ENCODE measurements at places on chromosomes 5 and 9.
A peak's percentile ranks its signal among the peaks of the same experiment; 100 is the strongest.

DNA sequence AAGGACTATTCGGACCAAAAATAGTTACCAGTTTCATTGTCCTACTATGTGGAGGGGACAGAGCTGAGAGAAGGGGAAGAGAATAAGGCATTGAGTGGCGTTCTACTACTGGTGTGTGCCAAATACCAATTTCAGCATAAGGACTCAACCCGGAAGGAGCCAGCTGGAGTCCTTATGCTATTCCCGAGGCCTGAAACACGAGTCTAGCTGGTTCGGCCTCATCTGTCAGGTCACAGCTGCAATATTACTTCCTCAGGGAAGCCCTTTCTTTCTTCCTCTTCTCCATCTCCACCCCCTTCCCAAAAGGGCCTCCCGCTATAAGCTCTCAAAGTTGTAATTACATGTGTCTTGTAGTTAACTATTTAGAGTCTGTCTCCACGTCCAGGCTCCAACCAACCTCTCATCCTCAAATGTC, 20.5 kb upstream of the FER start:
- no peak for DNase-seq

DNA sequence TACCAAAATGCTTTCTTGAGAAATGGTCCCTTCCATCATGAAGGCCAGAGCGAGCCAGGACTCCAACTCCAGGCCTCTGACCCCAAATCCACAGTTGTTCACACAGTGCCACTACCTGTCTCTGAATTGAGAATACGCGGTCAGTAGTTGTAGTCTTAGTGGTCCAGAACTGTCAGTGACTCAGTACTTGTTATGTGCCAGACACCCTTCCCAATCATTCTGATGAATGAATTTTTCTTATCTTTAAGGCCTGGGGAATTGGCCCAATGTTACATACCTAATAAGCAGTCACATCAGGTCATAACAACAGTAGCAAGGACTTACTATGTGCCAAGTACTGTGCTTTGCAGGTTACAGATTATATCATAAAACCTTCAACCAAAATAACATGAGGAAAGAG, 72.7 kb upstream of the RARS1 start:
- no peak for DNase-seq

GRCh38 chr5:96408841-96409538, 24.1 kb downstream of the PCSK1 start:
- DNase-seq = no peak

DNA sequence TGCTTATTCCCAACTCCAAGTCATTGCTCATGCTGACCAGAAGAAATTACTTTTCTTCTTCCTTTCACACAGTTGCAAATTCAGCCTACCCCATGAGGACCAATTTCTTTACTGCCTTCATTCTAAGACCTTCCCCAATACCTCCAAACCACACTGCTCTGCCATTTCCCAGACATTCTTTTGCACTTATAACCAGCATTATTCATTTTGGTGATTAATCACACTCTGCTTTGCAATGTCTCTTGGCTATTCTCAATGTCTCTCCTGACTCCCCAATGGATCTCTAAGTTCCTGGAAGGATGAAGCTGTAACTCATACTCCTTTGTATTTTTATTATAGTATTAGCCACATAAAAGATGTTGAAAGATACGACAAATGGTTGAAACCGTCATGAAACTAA, 105.7 kb upstream of the RANBP3L start:
- no peak for DNase-seq

DNA sequence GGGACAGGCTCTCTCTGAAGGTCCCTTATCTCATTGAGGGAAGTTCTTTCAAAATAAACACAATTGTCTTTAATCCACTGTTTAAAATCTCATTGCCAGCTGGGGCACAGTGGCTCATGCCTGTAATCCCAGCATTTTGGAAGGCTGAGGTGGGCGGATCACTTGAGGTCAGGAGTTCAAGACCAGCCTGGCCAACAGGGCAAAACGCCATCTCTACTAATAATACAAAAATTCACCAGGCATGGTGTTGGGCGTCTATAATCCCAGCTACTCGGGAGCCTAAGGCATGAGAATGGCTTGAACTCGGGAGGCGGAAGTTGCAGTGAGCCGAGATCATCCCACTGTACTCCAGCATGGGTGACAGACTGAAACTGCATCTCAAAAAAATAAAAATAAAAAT, 8.3 kb upstream of the NDFIP1 start:
- DNase-seq = no peak

GRCh38 chr9:109482391-109482916, 15.7 kb downstream of the PTPN3 start:
- DNase-seq = no peak

DNA sequence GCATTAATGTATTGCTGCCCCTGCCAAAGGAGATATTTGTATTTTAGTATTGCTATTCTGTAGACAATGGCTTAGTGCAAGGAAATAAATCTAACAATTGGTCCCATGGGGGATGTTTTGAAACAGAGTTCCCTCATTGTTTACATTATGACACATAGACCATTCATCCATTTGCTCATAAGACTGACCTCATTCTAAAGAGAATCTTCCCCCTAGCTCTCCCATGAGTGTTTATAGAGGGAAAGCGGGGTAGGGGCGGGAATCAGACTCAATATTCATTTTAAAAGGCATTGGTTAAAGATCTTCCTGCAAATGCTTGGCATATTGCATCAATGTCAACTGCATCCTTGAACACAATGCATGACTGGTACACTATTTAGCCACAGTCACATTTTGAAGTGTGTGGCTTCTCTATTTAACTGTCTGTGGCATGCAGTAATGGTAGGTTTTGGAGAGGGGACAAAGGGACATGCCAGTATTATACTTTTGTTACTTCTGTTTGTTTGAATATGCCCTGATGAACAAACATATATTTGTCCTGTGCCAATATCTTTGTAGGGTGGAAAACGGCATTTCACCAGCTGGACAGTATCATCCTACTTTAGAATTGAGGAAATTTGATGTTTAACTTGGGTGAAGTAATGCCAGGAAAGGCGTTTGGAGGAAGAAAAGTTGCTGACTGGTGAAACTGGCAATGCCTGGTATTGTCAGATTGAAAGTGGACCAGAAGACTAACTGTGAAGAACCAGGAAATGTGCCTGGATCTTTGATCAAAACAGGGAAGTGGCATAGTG, 84.1 kb upstream of the MEGF10 start:
- no peak for DNase-seq

DNA sequence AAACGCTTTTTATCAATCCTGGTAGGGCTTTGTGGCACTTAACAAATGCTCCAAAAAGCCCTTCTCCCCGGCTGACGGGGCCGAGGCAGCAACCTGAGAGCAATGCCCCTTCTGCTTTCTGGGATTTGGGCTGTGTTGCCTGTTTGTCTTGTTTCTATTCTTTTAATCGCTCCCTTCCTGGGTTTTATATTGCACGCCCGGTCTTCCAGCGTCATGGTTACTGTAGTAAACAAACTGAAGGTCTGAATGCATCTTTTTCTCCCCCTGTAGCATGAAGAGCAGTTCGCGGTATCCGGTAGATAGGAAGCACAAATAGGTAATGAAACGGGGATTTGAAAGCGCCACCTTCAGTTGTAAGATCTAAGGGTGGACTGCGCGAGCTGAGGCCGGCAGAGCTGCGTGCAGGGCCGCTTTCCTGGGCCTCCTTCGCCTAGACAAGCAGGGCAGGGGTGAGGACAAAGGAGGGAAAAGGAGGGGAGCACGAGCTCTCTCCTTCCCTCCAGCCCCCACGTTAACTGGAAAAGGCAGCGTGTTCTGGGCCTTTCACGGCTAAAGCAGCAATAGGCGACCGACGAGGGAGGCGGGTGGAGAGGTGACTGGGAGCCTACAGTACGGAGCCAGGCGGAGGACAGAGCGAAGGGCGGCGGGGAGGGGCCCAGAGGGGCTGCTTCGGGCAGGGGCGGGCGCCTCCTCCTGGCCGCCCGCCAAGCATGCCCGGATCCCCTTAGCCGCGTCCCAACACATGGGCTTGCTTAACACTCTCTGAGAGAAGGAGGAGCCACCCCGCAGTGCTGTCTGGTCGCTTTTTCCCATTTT, 49.3 kb upstream of the ZNF366 start:
- no peak for DNase-seq

DNA sequence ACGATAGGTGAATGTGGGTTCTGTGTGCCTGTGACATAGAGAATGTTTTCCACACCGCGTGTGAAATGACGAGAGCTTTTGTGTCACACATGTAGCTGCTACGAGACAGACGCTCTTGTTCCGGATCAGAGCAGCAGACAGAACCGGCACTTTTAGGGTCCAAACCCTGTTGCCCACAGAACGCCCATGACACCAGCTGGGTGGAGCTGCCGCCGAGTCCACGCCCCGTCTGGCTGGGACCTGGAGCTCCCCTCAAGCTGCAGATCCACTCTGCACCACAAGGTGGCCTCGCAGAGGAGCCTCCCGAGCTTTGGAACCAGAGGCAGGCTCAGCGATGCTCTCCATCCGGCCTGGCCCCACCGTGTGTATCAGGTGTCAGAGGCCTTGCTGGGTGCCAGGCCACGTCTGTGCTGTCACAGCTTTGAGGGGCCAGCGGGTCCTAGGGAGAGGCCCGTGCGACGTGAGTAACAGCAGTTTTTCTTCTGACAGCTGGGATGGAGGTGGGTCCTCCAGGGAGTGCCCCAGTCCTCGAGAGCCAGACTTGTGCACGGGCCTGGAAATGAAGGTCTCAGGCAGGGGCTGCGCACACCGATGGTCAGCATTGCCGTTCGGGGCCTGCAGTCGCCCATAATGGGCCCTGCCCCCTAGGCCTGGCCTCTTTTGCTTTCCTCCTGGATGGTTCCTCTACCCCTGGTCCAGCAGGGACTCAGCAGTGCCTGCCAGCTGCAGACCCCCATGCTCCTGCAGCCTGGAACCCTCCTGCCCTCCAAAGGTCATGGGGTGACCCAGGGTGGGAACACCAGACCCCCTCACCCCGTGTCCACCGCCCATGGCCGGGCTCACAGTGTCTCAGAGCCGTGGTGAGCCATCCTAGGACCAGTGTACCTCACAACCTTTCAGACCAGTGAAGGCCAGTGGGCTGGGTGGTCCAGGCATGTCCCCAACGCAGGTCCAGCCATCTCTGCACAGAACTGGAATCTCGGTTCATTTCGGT, 2.5 kb upstream of the LRRC14B start:
- peak; percentile 86 for DNase-seq

DNA sequence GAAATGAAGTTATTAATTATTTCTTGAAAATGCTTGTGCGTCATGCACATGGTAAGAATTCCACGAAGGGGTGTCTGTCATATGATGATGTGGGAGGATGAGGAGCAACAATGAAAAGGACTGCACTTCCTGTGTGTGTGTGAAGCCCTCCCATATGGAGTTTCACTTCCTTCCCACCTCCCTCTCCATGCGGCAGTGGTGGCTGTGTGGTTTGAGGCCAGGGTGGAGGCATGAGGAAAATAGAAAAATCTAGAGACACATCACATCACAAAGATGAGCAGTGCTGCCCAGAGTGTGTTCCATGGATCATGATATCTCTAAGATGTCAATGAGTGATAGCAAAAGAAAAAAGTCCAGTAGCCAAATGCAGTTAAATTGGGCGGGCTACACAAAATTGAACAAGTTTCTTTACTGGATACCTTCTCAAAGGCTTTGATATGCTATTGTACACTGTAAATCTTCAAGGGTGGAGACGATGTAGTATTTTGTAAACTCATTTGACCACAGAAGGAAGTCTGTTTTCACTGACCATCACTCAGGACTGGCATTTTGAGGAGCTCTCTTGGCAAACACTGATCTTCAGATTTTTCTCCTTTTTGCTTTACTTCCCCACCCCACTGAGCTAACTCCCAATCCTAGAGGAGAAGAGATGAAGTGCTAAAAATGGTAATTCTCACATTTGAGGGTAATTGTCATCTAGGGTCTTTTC, 55.7 kb upstream of the EQTN start:
- DNase-seq = no peak

GRCh38 chr5:157518963-157519362, 56.6 kb downstream of the ADAM19 start:
- no peak for DNase-seq

DNA sequence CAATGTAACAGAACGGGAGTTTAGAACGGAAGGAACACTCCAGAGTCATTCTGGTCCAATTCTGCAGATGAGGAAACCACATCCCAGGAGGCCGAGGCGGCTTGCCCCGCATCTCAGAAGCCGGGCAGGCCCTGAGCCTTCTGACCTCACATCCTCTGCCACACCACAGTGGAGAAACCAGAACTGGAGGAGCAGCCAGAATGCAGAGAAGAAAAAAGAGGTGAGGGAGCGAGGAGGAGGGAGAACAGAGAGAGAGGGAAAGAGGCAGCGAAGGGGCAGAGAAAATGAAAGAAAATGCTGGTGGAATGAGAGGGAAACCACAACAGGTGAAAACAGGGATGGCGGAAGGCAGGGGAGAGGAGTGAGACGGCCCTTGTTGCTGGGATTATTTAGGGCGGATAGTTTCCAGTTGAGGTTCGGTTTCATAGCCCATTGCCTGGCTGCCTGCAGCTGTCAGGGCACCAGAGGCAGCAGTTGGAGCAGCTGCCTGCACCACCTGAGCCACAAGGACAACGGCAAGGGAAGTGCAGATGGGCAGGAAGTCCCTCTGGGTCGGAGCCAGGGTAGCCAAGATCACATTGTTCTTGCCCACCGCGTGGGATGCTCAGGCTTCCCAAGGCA, at the start of gene HMHB1:
TSS of gene HMHB1 (plus strand) at position 77 of the 621 bp plus-strand sequence.
- DNase-seq = no peak

DNA sequence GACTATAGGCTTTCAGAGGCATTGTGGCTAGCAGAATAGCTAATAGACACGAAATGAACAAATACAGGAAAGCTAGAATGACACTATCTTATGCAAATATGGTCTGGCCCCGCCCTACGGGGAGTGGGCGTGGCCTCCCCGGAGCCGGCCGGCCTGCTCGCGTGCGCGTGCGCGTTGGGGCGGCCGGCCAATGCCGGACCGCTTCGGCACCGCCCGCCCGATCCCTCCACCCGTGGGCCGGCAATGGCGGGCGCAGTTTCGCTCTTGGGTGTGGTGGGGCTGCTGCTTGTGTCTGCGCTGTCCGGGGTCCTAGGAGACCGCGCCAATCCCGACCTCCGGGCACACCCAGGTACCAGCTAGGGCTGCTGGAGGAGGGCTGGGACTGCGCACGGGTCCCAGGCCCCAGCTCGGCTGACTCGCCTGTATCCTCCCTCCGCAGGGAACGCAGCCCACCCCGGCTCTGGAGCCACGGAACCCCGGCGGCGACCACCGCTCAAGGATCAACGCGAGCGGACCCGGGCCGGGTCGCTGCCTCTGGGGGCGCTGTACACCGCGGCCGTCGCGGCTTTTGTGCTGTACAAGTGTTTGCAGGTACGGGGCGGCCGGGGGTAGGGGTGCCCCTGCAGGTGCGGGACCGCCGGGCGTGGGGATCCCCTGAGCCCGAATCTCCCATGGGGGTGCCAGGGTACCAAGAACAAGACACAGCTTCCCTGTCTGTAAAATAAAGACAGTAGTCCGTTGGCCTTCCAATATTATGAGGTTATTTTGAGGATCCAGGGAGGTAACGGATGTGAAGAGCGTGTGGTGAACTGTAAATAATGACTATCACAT, at the start of gene CCDC107:
TSS of gene CCDC107 (plus strand) at position 156 of the 831 bp plus-strand sequence. CDS start at position 244, 88 bp downstream.
- DNase-seq = peak; percentile 97

Measured in hematopoietic multipotent progenitor cell treated with erythropoietin and hydrocortisone succinate and interleukin-3 and kit ligand, for 17 days (in vitro differentiated cells).